ENCODE measurements at places on chromosomes 2 and 18.

GRCh38 chr2:64750001-64750816, 96.5 kb upstream of the SERTAD2 start:
- DNase-seq, result peak; percentile 13

- no peak for DNase-seq
Measured at GRCh38 chr2:49271060-49271606, 116.8 kb upstream of the FSHR start.

DNA sequence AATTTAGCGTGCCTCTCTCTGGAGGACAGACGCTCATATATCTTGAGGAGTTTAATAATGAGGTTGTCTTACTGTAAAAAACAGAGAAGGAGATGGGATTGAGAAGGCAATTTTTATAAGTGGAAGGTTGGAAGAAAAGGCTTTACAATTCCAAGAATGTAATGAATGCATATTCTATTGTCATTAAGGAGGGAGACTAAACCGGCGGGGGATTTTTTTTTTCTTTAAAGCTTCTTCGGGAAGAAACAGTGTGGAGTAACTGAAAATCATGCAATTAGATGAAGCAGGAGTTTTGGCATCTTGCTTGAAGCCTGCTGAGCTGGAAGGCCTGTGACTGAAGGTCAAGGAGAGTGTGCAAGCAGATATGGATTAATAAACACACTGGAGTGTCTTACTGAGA, 124.4 kb downstream of the HRH4 start:
- DNase-seq, result no peak

GRCh38 chr2:132984731-132985130, 314.7 kb upstream of the LYPD1 start:
- no peak for DNase-seq

DNA sequence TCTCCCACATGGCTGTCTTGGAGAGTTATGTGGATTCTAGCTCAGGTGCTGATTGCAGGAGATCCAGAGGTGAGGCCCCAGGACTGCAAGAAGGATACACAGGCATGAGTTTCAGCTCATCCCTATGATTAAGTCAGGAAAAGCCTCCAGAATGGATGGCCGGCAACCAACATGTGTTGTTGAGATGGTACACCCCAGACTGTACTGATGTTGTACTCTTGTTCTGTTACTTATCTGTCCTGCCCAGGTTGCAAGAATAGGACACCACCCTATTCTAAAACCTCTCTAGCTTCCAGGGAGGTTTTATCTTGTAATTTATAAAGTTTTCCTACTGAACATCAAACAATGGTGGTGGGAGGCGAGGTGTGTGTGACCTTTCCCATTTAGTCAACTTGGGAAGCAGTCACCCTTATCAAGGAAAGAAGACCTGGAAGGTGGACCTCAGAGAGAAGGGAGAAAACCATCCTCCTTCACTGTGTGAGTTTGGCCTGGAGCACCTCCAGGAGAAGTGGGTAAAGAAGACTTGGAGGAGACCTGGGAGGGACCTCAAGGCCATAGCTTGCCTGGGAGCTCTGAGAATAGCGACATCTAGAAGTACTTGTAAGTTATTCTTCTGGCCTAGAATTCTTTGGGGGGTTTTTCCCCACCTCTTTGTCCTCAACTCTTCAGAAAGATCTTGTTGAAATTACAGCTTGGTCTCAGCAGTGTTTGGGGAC, 8.6 kb downstream of the FAM124B start:
- no peak for DNase-seq

- DNase-seq, result no peak
Measured at GRCh38 chr2:204706939-204707338, 161.7 kb downstream of the PARD3B start.

GRCh38 chr18:31489311-31489710, 8.7 kb upstream of the DSG2 start:
- DNase-seq, result no peak

GRCh38 chr2:65267008-65267407, 39.4 kb downstream of the ACTR2 start:
- DNase-seq, result no peak

- no peak for DNase-seq
Measured at GRCh38 chr2:168853471-168853870, 36.8 kb downstream of the SPC25 start.

DNA sequence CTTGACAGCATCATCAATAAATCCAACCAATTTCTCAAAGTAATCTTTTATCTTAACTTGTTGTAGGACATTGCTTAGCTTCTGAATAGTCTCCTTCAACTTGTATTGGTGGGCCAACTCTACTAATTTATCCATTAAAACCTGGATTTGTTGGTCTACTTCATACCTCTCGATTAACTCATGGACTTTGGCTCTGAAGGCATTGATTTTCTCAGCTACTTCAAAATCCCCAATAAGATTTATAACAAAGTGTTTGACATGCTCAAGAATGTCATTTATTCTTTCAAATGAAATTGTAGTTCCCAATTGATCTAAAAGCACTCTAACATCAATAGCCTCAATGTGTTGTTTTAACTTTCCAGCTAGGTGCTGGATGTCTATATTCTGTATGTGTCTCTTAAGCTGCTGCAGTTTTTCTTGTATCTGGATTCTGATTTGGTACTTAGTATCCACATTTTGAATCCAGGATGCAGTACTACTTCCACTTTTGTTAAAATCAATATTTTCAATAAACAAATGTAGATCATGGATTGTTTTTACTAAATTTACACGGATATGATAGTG, 34.1 kb downstream of the APOB start:
- DNase-seq, result no peak

GRCh38 chr18:55579501-55580270, 8.3 kb downstream of the TCF4 start:
- no peak for DNase-seq

GRCh38 chr18:30094556-30094955, 948.0 kb downstream of the DSC3 start:
- DNase-seq, result no peak

- DNase-seq, result no peak
Measured at GRCh38 chr2:208268156-208268952, 2.3 kb downstream of the PIKFYVE start.

DNA sequence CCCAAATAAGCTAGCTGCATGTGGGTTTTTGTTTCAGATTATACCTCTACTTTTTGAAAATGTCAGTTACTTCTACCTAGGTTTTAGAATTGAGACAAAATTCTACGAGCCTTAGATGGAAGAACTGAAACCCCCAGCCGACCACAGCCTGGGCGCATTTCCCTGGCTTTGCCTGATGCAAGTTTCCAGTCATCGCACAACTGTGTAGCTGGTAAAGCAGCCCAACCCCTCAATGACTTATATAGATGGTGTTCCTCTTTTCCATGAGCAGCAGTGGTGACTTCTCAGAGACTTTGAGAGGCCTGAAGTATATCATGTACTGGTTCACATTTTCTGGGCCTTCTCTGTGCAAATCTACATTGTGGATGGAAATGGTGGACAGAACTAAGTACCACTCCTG, 515.4 kb upstream of the RAB6C start:
- DNase-seq, result no peak

- no peak for DNase-seq
Measured at GRCh38 chr2:10389573-10389972, 58.6 kb downstream of the ODC1 start.

DNA sequence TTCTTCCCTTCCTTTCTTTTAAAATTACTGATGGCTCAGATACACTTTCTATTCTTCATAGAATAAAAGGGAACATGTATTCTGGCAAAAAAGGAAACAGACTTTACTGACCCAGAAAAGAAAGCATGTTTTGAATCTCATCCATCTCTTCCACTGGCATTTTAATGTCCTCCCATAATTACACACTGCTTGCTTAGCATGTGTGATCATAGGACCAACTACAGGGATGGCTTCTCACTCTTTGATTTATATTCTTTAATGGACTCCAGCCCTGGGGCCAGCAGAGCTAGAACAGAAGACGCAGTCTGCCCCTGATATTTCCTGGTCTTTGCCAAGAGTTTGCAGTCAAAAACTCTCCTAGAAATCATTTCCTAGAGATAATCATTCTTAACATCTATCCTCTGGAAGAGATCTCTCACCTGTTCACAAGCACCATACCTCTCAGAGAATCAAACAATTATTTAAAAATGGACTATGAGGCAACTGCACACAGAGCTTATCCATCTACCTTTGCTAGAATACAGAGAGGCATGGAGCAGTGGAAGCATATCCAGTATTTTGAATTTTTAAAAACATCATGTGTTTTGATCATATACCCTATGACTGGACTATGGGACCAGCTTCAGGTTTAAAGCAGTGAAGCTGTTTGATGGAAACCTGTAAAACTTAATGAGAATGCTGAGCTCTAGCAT, 429.1 kb downstream of the NRXN1 start:
- DNase-seq, result no peak

GRCh38 chr2:160225722-160226121, 25.6 kb upstream of the ITGB6 start:
- no peak for DNase-seq

DNA sequence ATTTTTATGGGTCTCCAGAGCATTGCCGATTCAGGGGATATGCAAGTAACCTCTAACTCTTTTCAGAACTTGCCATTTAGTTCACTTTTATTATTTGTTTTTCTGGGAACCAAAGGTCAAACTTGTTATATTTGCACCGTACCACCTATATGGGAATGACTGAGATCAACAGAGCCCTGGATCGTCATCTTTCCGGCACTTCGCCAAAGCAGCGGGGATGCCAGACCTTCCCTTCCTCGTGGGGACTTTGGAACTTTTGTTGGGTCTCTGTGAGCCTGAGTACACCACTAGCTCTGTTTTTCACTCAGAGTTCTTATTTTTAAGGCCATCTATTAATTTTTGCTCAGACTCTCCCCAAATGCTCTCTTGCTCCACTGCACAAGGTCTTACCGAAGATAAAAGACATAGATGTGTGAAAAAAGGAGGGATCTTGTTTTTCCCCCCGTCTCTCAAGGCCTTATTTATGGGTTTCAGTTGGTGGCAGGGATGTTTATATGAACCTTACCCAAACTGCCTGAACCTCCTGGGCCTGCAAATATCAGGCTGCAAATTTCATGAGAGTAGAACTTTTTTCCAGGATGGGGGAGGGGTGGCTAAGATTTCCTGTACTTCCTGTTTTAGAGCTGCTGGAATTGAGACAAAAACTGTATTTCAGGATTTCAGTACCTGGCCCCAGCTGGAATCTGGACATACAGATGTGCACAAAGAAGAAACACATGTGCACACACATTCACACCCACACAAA, 350.3 kb downstream of the HRH4 start:
- no peak for DNase-seq

DNA sequence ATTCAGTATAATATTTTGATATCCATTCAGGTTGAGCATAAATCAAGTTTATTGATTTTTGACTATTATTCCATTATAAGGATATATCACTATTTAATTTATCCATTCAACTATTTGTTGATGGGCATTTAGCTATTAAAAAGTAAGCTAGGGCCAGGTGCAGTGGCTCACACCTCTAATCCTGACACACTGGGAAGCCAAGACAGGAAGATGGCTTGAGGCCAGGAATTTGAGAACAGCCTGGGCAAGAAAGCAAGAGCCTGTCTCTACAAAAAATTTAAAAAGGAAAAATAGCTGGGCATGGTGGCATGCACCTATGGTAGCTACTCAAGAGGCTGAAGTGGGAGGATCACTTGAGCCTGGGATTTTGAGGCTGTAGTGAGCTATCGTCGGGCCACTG, 183.5 kb downstream of the HNMT start:
- DNase-seq, result no peak

- DNase-seq, result no peak
Measured at GRCh38 chr2:121220995-121221394, 64.0 kb downstream of the TFCP2L1 start.

DNA sequence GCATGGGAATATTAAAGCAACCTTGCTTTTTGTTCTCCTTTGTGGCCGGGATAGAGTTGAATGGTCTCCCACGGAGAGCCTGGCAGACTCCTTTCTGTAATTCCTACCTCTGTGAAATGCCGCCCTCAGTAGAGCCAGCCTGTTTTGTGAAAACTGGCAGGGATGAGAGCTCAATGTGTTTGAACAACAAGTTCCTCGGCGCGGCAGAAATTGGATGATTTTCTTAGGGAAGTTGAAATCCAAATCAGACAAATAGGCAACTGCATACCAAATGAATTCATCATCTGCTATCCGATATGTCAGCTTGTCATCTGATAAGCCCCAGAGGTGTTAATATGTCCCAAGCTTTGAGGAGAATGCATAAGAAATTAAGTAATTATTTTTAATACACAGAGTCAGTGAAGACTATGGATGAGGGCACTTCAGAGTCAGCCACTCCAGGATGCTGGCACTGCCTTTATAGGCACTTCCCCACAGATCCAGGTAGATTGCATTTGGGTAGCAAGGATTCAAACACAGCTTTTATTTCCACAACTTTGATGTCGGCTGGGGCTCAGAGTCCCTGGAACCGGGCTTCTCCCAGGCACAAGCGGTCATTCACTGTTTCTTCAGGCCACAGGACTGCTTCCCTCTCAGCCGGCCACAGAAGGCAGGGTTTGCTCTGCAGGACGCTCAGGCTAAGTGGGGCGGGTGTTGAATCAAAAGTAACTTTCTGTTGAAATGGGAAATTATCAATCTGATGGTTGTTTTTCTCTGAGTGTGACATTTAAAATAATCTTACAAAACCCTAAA, 82.8 kb upstream of the REV1 start:
- no peak for DNase-seq

DNA sequence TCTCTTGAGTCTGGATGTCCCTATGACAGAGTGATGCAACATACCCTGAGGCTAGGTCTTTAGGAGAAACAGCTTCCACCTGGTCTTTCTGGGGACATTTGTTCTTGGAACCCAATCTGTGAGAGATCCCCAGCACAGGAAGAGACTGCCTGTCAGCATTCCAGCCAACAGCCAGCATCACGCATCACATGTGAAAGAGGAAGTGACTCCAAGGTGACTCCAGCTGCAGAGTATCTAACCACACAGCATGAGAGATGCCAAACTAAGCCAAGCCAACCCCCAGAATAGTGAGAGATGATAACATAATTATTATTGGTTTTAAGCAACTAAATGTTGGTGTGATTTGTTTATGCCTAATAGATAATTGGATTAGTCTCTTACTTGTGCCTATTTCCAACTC, 35.7 kb downstream of the C18orf63 start:
- no peak for DNase-seq

GRCh38 chr18:51321696-51322095, 124.2 kb upstream of the MEX3C start:
- DNase-seq, result no peak

GRCh38 chr2:175080479-175080878, 75.3 kb upstream of the CHN1 start:
- no peak for DNase-seq

GRCh38 chr2:134883552-134884293, 34.9 kb upstream of the CCNT2 start:
- no peak for DNase-seq

DNA sequence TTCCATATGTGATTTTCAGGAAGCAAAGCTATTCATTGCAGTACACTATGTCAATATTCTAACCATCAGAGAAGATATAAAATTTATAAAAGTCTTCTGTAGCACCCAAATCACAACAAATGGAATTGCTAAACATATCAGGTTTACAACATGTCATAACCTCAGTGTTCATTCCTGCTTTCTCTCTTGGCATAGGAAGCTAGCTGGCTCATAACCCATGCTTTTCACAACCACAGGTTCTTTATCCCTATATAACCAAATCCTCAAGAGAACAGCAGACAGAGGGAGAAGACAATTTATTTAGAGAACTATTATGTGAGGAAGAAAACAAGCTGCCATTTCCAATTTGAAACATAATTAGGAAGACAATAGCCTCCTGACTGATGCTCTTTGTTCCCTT, 997.0 kb upstream of the ACVR2A start:
- DNase-seq, result no peak
